Adrenal gland (tissue), 19 donors: ENCODE measurements at places on chromosomes 6 and 20. TPM values are rescaled to one million over a fixed set of nuclear protein-coding genes. Genes with fewer than 3 reads are reported as not detected.

The ULBP3 gene
- 3.7 TPM for total RNA-seq

The PTPRK gene
- total RNA-seq: 10.2 TPM

- no peak overlapping the region for H3K4me3 ChIP-seq
- H3K36me3 ChIP-seq: no peaks in the 10 kb centered on the region
Measured at GRCh38 chr6:117840541-117840983, 66.5 kb upstream of the SLC35F1 start.

GRCh38 chr6:106199331-106199730 is 113.2 kb downstream of the PRDM1 start:
- no peaks in the 10 kb centered on the region for H3K4me1 ChIP-seq
- H3K27me3 ChIP-seq: no peaks in the 10 kb centered on the region
- no peak overlapping the region for H3K4me3 ChIP-seq
- H3K27ac ChIP-seq: no peak overlapping the region

DNA sequence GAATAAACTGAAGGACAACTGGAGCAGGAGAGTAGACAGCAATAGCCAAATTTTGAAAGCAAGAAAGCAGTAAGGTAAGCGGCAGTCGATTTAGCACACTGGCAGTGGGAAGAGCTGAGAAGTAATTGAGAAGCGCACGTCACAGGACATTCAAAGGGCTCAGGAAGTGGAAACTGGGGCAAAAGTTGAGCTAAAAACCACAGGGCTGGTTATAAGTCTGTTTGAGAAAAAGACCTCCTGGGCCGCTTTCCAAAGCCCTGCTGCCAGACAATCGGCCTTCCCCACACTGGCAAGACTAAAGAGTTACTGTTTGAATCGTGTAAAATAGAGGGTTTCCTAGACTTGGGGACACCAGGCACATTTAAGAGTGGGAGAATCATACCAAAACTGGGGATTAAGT is 161.4 kb downstream of the DNAH8 start:
- no peaks in the 10 kb centered on the region for H3K4me1 ChIP-seq
- no peak overlapping the region for H3K4me3 ChIP-seq
- peak; percentile 21 for DNase-seq
- no peaks in the 10 kb centered on the region for H3K36me3 ChIP-seq
- no peak overlapping the region for H3K27ac ChIP-seq

GRCh38 chr6:37381579-37381978 is 27.8 kb downstream of the RNF8 start:
- H3K27ac ChIP-seq: no peak overlapping the region
- no peak for DNase-seq
- no peaks in the 10 kb centered on the region for H3K4me1 ChIP-seq
- H3K27me3 ChIP-seq: no peaks in the 10 kb centered on the region
- no peak overlapping the region for H3K4me3 ChIP-seq
- peaks cover 18% of the 10 kb centered on the region for H3K36me3 ChIP-seq

DNA sequence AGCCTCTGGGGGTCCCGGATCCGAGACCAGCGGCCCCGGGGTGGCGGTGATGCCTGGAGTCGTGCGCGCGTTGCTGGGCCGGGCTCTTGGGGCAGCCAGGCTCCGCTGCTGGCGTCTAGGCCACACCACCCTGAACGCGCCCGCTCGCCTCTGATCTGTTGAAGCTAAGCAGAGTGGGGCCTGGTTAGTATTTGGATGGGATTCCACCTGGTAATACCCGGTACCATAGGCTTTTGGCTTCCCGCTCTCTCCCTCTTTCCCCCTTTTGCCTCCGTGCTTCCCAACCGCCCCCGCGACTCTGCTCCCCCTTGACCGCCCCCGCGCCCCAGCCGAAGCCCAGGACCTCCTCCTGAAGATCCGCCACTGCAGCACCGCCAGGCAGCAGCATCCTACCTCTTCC is 1383.5 kb upstream of the DEFB115 start:
- no peaks in the 10 kb centered on the region for H3K27me3 ChIP-seq
- DNase-seq: peak; percentile 14
- H3K4me3 ChIP-seq: no peak overlapping the region
- H3K27ac ChIP-seq: no peak overlapping the region
- no peaks in the 10 kb centered on the region for H3K4me1 ChIP-seq
- H3K36me3 ChIP-seq: no peaks in the 10 kb centered on the region

DNA sequence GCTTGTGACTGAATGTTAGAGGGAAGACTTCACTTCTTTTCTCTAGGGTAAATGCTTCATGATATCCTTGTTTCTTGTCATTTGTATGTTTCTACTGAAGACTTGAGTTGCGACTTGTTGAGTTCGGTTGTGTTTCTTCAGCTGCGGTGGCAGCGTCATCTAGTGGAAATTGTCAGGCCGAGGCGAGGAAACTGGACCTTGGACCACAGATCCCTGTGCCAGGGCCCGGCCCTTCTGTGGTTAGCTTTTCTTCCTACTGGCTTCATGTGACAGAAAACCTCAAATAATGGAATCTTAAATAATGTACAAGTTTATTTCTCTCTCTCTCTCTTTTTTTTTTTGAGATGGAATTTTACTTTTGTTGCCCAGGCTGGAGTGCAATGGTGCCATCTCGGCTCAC is 12.4 kb downstream of the MTHFD1L start:
- DNase-seq: no peak
- H3K36me3 ChIP-seq: no peaks in the 10 kb centered on the region
- H3K4me3 ChIP-seq: no peak overlapping the region
- H3K27me3 ChIP-seq: no peaks in the 10 kb centered on the region
- H3K27ac ChIP-seq: no peak overlapping the region
